ENCODE measurements at places on chromosomes 7 and 10.

DNA sequence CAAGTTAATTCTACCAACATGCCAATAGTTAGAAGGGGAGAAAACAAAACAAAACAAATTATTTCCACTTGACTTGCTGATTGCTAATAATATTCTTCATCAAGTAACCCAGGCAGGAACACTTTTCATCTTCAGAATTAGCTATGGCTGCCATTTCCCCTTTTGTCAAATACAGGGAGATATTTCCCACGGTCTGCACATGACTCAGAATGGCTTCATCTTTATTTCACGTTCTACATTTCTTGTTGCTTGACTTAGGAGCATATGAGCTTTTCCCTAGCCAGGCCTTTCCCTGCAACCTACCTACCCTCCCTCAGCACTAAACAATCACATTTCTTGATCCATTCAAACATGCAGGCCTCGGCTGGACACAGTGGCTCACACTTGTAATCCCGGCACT is 6.5 kb downstream of the CPVL start:
- no peak for DNase-seq

- no peak for DNase-seq
Observed at GRCh38 chr10:90944749-90945148, 23.9 kb upstream of the ANKRD1 start.

DNA sequence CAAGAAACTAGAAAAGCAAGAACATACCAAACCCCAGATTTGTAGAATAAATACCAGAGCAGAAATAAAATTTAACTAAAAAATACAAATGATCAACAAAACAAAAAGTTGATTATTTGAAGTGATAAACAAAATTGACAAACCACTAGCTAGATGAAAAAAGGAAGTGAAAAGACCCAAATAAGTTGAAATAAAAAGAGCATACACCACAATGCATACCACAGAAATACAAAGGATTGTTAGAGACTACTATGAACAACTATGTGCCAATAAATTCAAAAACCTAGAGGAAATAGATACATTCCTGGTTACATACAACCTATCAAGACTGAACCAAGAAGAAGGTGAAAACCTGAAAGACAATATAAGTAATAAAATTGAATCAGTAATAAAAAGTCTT is 333.4 kb downstream of the SH2D4B start:
- DNase-seq, result no peak

DNA sequence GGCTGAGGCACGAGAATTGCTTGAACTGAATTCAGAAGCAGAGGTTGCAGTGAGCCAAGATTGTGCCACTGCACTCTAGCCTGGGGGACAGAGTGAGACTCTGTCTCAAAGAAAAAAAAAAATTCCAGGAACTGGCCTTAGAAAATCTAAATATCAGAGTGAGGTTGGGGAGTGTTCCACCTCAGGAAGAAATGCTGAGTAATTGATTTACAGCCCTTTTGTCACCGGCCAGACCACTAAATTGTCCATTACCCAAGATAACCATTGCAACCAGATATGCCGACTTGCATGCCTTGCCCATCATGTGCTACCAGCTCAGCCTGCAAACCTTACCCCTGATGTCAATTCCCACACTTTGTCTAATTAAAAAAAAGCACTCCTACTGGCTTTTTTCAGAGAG is 42.4 kb downstream of the CRCP start:
- DNase-seq, result no peak

GRCh38 chr7:27183682-27184336 is 1.2 kb downstream of the HOXA11 start:
- no peak for DNase-seq

- no peak for DNase-seq
Observed at GRCh38 chr7:134685250-134685649, 38.6 kb downstream of the BPGM start.

DNA sequence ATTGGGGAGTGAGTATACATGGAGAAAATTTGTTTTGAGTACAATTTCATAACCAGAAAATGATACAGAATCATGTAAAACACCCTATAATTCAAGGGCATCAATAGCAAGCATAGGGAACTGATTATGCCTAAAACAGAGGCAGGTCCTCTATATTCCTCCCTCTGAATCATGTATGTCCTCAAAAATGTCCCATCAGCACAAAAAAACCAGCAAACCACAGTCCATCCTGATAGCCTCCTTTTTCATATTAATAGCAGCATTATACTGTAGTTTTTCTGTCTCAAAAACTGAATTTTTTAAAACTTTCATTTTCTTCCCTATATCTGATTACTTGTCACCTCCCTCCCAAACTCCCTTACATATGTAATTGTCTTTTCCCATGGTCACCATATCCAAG is 1057.3 kb downstream of the CNTNAP2 start:
- no peak for DNase-seq

GRCh38 chr7:103439661-103440060 is 6.3 kb downstream of the SLC26A5 start:
- no peak for DNase-seq

- no peak for DNase-seq
Observed at GRCh38 chr10:31669357-31669756, 259.3 kb downstream of the ARHGAP12 start.

GRCh38 chr7:157845203-157845835 is 508.5 kb downstream of the DNAJB6 start:
- DNase-seq, result no peak

DNA sequence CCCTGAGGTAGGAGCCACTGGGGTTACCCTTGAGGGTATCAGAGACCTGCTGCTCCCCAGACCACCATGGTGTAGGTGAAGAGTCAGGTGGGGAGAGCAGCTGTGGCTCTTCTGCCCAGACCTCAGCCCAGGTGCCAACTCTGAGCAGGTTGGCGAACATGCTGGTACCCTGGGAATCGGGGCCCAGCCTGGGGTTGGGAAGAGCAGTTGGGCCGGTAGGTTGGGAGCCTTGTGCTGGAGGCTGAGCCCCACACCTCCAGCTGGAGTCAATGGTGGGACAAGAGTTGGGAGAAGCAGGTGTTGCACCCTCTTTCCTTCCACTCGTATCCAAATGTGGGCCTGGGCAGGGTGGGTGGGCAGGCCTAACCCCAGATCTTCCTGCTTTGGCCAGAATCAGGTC is 114.5 kb downstream of the CDH23 start:
- no peak for DNase-seq

DNA sequence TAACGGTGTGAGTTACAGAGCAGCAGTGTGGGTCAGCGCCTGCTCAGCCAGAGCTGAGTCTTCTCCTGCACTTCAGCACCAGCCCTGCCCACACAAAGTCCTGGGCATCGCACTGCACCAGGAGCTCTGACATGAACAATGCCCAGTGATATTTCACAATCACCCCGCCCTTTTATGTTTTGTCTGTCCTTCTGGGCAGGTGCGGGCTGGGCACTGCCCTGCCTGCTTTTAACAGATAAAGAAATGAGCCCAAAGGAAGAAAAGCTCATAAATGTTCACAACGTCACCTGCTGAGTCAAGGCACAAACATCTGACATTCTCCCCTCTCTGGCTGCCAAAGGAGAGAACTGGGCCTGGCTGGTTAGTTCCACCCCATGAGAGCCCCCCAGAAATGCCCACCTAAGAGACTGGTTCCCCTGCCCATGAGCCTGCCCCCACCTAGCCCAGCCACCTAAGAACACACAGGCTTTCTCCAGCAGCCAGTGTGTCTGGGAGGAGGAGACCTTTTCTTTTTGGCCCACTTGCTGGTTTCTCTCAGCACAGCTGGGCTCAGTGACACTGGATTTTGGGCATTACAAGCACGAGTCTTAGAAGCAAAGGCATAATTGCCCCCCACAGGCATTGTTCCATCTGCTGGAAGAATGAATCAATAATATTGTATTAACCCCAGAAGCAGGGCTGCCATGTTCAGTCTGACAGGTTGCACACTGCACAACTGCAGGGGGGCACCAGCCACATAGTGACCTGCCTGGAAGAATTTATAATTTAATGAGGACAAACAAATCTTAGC is 22.3 kb downstream of the CALML3 start:
- no peak for DNase-seq

DNA sequence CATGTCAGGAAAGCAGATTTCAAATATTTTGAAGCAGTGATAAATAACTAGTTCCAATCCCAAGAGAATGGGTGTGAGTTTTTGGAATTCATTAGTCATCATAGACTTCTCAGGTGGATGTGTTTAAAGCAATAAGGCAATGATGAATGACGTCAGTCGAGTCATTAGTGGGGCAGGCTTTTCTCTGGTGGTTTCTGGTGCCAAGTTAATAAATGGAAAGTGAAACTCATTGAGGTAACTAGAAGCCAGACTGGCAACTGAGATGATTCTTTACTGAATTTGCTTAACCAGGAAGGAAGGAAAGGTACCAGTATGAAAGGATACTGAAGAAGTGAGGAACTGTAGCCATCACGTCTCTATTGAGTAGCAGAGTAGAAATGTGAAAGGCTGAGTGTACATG is 311.0 kb downstream of the GPAM start:
- DNase-seq, result no peak

DNA sequence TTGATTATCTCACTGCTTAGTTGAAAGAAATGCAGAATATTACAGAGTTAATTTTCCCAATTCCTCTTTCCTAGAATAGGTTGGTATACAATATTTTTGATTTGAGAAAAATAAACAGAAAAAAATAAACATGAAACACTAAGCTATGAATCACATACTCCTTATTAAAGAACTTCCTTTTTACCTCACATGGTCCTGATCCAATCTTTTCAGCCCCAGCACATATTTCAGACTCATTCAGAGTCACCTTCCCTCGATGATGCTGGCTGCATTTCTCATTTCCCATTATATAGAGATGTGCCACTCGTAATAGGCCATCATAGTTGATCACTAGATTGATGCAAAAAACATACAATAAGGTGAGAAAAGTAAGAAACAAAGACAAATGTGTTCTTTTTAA is 64.6 kb downstream of the HGF start:
- no peak for DNase-seq

- no peak for DNase-seq
Observed at GRCh38 chr7:91655656-91656055, 224.8 kb downstream of the MTERF1 start.

- no peak for DNase-seq
Observed at GRCh38 chr10:35058686-35059085, 31.5 kb downstream of the CUL2 start.

DNA sequence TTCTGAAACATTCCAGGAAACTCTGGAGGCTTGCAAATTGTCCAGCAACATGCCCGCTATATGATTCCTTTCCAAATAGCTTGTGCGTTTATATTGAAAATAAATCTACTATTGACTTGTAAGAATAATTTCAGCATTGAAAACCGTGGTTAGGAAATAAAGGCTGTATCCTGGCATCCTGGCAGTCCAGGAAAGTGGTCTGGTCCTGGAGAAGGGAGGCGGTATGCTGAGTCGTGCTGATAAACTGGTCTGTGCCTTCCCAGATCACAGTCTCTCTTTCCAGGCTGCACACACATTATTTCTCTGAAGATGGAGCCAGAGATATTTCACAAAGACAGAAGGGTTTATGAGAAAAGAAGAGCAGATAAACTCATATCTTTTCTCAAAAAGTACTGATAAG is 350.1 kb upstream of the COBL start:
- DNase-seq, result no peak

DNA sequence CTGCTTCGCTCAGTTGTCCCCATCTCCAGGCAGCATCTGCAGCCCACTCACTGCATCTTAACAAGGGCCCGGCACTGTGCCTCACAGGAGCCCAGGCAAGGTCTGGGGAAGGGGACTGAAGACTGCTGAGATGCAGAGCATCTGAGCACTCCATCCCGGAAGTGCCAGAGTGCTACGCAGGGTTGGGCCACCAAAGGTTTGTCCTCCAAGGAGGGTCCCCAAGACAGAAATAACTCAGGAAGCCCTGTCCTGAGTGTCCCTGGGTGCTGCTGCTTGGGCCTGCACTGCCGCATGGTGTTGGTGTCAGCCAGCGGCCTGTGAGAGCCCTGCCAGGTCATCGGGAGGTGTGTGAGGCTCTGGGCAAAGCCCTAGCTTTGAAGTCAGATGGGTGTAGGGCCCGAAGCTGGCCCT is 288.2 kb upstream of the ZMIZ1 start:
- no peak for DNase-seq

DNA sequence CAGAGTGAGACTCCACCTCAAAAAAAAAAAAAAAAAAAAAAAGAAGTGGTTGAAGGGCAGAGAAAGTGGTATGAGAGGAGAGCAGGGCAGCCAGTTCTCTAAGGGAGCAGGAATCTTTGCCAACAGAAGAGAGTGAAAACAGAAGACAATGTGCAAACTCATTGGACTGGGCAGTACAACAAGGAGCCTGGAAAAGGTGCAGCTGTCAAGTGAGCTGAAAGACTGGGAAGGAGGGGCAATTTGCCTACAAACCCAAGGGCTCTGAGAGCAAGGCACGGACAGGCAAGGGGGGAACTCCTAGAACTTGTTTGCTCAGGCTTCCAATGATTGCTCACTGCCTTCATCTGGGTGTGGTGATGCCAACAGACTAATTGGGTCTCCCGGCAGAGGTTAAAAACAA is 9.5 kb downstream of the ACTR1A start:
- no peak for DNase-seq

DNA sequence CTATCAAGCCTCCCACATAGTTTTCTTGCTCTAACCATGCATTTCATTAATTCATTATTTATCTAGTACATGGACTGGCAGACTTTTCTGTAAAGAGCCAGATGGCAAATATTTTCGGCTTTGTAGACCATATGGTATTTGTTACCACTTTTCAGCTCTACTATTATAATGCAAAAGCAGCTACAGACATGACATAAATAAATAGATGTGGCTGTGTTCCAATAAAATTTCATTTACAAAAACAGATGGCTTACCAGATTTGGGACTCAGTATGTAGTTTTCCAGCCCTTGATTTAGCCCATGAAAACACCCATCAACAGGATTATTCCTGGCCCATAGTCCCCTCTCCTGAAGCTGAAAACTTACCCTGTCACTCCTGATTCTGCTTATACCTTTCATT is 32.1 kb downstream of the PLCE1 start:
- no peak for DNase-seq

DNA sequence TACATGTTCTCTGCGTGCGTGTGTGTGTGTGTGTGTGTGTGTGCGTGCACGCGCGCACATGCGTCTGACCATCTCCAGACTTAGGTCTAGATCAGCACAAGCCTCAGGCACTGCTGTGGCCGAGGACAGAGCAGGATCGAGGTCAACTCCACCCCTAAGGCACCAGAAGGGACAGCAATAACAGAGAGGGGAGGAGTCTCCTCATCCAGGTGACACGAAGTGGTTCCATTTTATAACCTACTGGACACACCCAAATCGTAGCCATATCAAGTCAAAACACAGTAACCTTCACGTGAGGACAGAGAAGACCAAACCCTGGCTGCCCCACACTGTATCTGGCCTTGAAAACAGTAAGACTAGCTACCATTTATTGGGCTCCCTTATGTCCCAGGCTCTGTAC is 224.1 kb downstream of the FGFR2 start:
- DNase-seq, result no peak

- DNase-seq, result no peak
Observed at GRCh38 chr10:121721257-121721656, 123.0 kb upstream of the FGFR2 start.

DNA sequence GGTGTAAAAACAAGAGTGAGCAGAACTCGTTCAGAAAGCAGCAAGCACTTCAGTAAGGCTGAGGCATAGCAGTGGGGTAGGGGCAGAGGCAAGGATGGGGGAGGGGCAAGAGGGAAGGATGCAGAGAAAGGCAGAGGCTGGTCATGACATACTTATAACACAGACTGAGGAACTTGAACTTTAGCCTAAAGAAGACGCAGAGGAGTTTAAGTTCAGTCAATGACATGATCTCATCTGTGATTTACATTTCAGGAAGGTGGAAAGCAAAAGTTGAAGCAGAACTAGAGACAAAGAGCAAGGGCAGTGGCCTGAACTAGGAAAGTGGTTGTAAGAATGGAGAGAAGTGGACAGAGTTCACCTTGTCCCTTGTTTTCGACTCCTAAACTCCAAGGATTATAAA is 15.8 kb downstream of the MACC1 start:
- DNase-seq, result no peak
